ENCODE measurements at places on chromosomes 2 and 18.

DNA sequence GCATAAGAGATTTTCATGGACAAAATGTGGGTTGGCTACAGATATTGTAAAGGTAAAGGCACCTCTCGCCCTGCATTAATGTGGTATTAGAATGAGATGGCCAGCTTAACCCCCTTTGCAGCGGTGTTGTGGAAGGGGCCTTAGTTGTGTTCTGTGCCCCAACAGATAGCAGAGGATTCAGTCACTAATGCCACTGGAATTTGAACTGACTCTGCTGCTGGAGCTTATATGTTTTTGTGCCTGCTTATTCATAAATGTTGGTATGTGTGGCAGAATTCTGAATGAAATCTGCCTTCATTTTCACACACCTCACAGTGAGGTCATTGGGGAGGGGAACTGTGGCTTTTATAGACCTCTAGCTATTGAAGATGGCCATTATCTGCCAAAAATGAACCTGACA is 90.7 kb upstream of the ITGA6 start:
- DNase-seq = no peak

DNA sequence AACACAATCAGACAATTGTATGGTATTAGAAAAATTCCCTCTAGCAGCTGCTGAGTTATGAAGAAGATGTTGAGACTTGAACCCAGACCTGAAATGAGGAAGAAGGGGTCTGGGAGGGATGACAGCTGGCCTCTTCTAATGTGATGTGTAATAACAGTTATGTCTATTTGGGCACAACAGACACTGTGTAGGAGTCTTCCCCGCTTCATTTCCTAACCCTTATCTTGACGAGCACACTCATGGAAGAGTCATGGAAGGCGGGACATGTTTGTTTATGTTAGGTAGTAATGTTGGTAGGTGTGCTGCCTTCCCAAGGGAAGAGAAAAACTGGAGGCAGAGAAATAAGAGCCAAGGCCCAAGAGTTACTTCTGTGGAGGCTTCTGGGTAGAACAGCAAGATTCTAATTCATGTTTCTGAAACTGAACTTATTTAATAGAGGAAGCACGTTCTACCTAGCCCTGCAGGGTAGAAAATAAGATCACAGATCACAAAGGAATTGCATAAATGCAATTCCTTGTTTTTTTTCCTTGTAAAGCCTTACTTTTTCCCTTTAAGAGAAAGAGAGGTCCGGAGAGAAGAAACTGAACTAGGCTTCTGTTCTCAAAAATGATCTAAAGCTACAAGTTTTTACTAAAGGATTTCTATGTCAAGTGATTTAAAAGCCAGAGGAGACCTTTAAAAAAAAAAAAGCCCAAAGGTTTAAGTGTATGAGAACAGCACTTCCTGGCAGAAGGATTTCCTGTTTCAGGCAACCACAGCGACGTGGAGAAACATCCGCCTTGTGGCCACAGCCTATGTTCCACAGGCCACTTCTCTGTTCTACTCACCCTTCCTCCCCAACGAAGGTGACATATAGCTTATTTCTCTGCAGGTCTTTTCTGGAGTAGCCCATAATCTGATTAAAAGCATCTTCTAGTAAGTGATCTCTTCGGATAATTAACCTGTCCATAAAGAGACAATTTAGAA is 68.5 kb upstream of the STK17B start:
- DNase-seq = no peak

- no peak for DNase-seq
These were observed 32.7 kb downstream of the RHBDD1 start for GRCh38 chr2:226868331-226869162.

DNA sequence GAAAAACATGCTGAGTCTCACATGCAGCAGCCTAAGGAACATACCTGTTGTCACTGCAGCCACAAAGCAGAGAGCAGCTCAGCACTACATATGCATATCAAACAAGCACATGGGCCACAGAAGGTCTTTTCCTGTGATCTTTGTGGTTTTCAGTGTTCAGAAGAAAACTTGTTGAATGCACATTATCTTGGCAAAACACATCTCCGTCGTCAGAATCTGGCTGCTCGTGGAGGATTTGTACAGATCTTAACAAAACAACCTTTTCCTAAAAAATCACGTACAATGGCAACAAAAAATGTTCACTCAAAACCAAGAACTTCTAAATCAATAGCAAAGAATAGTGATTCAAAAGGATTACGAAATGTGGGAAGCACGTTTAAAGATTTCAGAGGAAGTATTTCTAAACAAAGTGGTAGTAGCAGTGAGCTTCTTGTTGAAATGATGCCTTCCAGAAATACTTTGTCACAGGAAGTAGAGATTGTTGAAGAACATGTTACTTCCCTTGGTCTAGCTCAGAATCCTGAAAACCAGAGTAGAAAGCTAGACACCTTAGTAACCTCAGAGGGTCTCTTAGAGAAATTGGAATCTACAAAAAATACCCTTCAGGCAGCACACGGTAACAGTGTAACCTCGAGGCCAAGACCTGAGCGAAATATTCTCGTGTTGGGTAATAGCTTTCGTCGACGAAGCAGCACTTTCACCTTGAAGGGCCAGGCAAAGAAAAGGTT is 34.1 kb downstream of the ZNF407 start:
- DNase-seq = no peak

GRCh38 chr2:102660574-102660973 is 41.2 kb downstream of the SLC9A2 start:
- DNase-seq = no peak

- DNase-seq = no peak
These were observed 65.0 kb downstream of the AP1S3 start for GRCh38 chr2:223772363-223772762.

- DNase-seq = peak; percentile 89
These were observed 35.3 kb downstream of the LRRFIP1 start for GRCh38 chr2:237662671-237663093.

- no peak for DNase-seq
These were observed 324.8 kb upstream of the HS6ST1 start for GRCh38 chr2:128643221-128644065.

DNA sequence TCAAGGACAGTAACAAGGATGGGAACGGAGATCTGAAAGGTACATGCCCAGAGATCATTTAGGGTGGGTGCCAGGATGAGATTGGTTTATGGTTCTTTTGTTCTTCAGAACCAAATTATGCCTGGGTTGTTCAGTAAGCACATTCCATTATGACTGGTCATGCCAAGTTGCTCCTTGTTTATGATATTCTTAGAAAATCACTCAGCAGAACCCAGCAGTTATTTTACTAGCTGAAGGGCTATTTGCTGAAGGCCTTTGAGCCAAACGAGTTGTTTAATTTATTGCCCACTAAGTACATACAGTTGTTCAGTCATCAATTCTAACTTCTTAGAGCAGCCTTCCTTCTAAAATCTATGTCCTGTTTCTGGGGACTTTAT is 635 bp downstream of the SLC3A1 start:
- no peak for DNase-seq

DNA sequence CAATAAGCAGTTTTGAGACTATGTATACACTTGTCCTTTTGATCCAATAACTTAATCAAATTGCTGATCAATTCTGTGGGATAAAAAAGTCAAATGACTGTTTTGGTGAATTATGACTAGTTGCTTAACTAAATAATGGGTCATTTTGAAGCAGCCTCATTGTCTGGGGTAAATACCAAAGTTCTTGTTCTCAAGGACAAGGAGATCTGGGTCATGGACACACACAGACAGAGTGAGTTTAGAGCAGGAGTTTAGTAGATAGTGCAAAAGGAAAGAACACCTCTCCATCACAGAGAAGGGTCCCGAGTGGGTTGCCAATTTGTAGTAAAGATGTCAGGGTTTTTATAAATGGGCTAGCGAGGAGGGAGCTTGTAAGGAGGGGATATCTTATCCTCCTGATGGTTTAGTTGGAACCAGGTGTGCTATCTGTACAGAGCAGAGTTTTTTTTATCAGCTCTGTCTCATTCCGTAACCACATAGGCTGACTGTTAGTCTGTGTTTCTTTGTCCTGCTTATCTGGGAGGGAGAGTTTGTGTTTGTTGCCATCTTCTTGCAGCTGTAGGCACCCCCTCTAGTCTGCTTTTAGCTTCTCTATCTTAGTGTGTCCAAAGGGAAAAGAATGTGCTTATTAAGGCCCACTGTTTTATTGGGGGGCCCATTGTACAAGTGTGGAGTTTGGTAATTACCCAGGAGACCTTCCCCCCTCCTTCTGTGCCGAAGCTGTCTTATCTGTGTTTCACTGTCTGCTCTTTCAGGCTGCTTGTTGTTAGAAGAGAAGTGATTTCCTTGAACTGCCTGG is 48.7 kb upstream of the C1GALT1C1L start:
- DNase-seq = no peak

GRCh38 chr18:63702660-63703059 is at the start of gene SERPINB11:
Gene SERPINB11 (plus strand): TSS chr18:63702960. CDS start chr18:63710194, 7,234 bp downstream.
- DNase-seq = no peak

GRCh38 chr18:35695384-35695783 is 113.8 kb downstream of the GALNT1 start:
- no peak for DNase-seq

DNA sequence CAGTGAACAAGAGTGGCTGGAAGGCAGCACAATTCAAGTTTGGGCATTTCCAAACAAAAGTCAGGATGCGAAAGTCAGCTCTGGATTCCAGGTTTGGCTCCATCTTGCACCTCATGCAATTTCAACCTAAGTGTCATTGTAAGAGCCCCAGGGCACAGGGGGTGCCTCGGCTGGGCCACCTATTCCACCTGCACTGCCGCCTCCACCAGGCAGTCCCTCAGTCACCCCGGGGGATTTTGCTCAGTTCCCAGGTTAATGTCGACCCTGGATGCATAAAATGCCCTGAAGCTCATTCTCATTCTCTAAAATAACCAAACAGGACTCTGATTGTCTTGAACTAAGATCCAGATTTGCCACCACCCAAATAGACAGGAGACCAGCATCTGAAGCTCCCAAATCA is 77.6 kb downstream of the EDAR start:
- no peak for DNase-seq

- DNase-seq = no peak
These were observed 68.7 kb downstream of the CDC42EP3 start for GRCh38 chr2:37602702-37603101.

DNA sequence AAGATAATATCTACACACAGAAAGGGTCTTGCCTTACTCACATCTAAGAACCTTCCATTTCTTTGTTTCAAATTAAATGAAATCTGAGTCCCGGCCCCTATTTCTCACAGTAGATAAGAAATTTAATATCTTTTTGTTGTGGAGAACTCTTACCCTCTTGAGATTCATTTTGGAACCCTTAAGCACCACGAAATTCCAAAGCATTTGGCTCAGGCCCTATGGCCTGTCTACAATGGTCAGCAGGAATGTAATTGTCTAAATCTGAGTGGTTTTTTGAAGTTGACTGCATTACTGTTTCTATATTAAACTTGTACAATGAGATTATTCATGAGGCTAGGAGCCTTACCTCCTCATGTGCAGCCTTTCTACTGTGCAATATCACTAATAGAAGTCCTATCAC is 723.3 kb downstream of the TSN start:
- DNase-seq = no peak

DNA sequence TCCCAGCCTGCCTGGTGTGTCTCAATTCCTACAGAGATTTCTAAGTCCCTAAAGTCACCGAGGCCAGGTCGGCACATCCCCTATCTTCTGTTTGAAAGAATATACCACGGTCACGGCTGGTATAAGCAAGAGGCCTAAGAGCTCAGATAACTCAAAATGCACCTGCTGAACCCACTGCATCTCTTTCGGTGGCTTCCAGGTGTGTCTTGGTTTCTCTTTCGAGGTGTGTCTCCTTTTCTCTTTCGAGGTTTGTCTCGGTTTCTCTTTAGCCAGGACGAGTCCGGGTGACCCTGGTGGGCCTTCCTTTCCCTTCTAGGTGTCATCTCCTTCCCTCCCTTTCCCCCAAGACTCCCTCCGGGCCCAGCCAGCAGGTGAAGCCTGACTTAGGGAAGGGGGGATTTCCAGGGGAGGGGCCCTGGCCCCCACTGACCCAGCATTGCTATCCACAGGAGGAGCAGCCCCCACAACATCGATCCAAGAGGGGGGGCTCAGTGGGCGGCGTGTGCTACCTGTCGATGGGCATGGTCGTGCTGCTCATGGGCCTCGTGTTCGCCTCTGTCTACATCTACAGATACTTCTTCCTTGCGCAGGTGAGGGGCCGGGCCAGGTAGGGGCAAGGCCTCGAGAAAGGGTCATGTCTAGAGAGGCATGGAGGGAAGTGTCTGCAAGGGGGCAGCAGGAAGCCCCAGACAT is 8.4 kb downstream of the ITM2C start:
- no peak for DNase-seq

DNA sequence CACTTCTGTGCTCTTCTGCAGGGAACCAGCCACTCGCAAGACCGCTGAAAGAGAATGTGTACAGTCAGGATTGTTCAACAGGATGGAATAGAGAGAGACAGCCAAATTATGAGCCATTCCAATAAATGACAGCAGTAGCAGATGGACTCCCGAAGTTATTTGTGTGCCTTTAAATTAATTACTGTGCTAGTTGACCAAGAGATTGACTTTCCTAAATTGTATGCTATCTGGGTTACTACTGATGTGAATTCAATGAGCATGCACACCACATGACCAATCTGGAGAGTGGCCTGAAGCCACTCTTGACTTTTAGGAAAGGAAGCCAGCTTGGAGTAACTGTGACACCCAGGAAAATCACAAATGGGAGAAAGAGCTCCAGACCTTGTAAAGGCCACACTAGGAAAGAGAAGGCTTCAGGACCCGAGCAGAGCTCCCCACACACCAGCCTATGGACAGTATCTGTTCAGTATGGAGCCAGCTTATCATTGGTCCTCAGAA is 52.8 kb downstream of the CHMP3 start:
- no peak for DNase-seq

GRCh38 chr2:210224591-210224940 is 681 bp downstream of the ACADL start:
- DNase-seq = no peak

DNA sequence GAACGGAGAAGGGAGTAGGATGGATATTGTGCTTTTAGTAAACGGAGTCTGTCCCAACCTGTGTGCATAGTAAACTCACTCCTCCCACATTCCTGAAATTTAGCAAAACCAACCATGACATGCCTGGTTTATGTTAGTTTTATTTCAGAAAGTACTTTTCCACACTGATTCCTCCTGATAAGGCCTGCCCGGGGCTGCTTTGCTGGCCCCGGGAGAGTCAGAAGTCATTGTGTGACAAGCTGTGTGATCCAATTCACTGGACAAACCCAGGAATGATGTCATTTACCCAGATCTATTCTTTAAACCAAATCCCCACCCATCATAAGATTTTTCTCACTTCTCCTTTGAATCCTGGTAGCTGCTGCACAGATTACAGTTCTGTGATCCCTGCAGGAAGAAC is 109.0 kb downstream of the SETBP1 start:
- no peak for DNase-seq

DNA sequence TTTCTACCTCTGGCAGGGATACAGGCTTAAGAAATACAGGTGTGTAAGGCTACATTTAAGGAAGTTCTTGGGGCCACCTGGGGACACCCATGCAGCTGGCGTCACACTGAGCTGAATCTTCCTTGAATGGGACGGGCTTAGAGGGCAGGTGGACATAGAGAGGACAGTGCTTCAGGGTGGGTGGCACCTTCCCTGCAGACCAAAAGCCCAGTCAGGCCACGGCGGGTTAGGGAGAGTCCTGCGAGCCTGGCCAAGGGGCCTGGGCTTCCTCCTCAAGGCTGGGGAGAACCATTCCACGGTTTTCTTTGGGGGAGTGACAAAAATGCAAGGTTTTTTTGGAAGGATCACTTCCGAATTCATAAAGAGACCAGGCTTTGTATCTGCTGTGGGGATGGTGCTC is 73.4 kb downstream of the GNAL start:
- no peak for DNase-seq

- no peak for DNase-seq
These were observed 41.9 kb downstream of the LPIN2 start for GRCh38 chr18:2970772-2971659.

GRCh38 chr18:12121175-12122042 is 27.8 kb downstream of the ANKRD62 start:
- no peak for DNase-seq

All from hindlimb muscle (tissue), 1 donor.